GDM1 (cell line): ENCODE measurements at places on chromosomes 1 and 21.

GRCh38 chr1:68149110-68149798 lies 83.1 kb downstream of the WLS start:
- DNase-seq, result no peak

DNA sequence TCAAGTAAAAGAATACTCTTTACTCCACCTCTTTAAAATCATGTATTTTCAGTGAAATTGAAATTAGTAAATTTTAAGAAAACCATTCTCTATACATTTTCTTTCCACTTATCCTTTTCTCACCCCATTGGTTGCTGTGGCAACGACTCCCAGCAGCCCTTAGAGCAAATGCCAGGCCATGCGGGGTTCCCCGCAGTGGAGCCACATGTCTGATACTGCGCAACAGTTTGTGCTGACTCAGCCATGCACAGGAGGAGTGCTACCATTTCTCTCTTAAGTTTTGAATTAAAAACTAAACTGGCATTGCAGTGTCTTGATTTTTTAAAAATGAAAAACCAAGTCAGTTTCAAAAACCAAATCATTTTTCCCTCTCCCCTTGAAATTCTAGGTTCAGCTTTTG lies 214.1 kb upstream of the L1TD1 start:
- DNase-seq, result no peak

GRCh38 chr1:215606564-215607168 lies 39.6 kb downstream of the KCTD3 start:
- DNase-seq, result no peak

- DNase-seq, result no peak
These were observed 1.7 kb upstream of the C1orf116 start for GRCh38 chr1:207034208-207034607.

DNA sequence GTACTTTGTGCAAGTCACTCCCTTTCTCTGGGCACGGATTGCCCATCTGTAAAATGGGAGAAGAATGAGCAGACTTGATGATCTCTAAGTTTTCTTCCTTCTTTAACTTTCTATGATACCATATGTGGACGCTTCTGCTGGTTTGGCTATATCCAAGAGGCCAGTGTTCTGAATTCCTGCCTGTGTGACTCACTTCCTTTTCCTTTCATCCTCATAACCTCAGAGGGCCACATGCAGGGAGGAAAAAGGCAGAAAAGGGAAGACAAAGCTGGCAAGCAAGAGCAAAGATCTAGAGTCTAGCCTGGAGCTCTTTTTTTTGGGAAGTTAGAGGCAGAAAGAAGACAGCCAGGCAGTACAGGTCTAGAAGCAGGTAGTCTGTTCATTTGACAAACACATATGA lies 151.2 kb downstream of the OMA1 start:
- peak; percentile 40 for DNase-seq

GRCh38 chr1:200163911-200164310 lies 136.4 kb downstream of the NR5A2 start:
- no peak for DNase-seq

GRCh38 chr1:211231873-211232272 lies 27.3 kb upstream of the RCOR3 start:
- no peak for DNase-seq

DNA sequence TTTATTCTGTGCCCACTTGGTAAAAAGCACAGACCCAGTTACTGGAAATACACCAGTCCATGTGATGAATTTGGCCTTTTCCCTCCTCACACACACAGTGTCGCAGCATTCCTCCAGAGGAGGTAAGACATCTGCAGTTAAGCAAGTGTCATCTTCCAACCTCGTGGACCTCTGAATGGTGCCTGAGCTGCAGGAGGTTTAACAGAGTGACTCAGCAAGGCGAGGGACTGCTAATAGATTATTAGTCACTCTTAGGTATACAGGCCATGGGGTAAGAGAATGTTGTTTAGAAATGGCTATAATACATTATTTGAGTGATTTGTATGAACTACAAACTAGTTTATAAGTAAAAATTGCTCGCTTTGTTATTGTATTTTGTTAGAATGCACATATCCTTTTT lies 8.6 kb upstream of the LRRC8B start:
- no peak for DNase-seq

DNA sequence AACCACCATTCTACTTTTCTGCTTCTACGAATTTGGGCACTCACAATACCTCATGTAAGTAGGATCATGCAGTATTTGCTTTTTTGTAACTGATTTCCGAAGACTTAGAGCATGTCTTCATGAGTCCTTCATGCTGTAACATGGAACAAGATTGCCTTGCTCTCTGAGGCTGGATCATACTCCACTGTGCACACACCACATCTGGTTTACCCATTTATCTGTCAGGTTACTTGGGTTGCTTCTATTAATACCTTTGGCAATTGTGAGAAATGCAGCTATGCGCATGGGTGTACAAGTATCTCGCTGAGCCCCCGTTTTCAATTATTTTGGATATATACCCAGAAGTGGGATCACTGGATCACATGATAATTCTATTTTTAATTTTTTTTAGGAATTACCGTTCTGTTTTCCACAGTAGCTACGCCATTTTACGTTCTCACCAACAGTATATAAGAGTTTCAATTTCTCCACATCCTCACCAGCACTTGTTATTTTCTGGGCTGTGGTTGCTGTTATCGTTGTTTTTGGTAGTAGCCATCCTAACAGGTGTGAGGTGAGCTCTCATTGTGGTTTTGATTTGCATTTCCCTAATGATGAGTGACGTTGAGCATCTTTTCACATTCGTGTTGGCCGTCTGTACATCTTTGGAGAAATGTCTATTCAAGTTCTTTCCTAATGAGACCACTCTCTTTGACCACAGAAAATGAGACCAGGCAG lies 10.7 kb upstream of the SLC2A5 start:
- no peak for DNase-seq

- DNase-seq, result peak; percentile 68
These were observed 81.7 kb upstream of the ZNF648 start for GRCh38 chr1:182143154-182143657.

GRCh38 chr21:34630536-34631143 lies 15.7 kb upstream of the RCAN1 start:
- DNase-seq, result no peak

- DNase-seq, result no peak
These were observed 415.9 kb upstream of the PROX1 start for GRCh38 chr1:213571843-213572242.

GRCh38 chr1:150836129-150836773 lies 28.2 kb upstream of the CTSK start:
- no peak for DNase-seq
